ENCODE measurements at places on chromosomes 3 and 15.

- no peak for DNase-seq
Measured at GRCh38 chr3:60839246-60839645, 412.0 kb downstream of the FHIT start.

DNA sequence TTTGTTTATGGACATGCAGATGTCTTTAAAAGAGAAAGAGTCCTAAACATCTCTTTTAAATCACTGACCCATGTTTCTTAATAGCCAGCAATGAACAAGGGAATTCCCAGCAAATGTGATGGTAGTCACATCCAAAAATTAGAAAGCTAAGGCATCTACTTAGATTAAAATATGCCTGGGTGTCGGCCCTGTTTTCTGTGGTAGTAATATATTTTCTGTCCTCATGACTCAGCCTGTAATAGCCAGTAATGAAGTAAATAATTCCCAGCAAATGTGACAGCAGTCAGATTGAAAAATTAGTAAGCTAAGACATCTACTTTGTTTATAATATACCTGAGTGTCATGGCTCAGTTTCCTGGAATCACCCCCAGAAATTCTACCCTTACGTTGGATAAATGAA lies 60.6 kb upstream of the MYRIP start:
- no peak for DNase-seq

DNA sequence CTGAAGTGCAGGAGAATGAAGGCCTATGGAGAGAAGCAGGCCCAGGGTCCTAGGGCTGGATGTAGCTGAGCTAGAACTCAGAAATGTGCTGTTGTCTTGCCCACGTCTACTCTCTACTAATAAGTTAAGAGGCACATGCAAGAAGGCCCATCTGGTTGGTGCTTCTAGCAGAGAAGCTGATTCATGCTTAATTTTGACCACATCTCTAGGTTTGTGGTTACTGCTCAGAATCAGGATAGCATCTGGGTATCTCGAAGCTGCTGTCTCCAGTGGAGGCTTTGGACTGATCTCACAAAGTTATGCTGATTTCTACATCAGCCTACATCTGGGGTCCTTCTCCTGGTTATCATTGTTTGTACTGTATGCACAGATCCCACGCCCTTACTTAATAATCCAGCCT lies 87.3 kb downstream of the CACNA1D start:
- DNase-seq, result no peak

GRCh38 chr3:33047842-33048834 lies 48.8 kb downstream of the GLB1 start:
- DNase-seq, result no peak

GRCh38 chr3:138187296-138188012 lies at the start of gene ARMC8:
TSS of gene ARMC8 (plus strand) at chr3:138187301. CDS start at chr3:138187555, 254 bp downstream.
- DNase-seq, result peak; percentile 40

- no peak for DNase-seq
Measured at GRCh38 chr3:150074277-150074676, 103.6 kb upstream of the PFN2 start.

DNA sequence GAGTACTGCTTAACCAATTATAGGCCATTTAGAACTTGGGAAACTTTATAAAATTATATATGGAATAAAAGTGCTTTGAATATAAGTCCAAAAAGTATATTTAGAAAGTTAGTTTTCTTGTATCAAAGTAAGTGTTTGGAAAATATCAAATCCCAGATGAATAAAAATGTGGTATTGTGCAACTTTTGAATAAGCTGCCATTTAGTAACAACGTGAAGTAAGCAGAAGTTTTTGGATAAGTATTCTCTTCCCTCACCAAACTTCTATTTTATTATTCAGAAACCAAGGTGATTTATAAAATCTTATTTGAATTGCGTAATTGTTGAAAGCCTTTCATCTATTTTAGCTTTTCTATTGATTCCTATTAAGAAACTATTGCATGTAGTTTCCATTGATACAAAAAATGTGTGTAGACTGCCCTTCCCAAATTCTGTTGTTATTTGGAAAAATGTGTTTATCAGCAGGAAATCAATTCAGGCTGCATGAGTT lies 806.2 kb downstream of the NSUN3 start:
- DNase-seq, result no peak

- no peak for DNase-seq
Measured at GRCh38 chr3:48407542-48408099, 22.3 kb downstream of the PLXNB1 start.

DNA sequence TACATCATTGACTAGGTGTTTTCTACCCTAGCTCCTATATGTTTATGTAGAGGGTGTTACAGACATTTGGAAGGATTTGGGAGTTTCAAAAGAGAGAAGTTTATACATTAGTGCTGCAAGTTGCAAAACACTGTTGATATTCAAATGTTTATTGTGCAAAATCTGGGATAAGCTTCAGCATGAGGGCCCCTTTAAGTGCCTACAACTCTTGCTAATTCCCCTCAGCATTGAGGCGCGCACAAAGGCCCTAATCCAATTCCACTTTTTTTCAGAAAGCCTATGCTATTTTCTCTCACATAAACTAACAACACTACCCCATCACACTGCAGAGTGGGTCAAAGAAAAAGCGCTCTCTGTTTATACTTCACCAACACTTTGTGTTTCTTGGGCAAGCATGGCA lies 208.0 kb downstream of the NR2F2 start:
- DNase-seq, result no peak

DNA sequence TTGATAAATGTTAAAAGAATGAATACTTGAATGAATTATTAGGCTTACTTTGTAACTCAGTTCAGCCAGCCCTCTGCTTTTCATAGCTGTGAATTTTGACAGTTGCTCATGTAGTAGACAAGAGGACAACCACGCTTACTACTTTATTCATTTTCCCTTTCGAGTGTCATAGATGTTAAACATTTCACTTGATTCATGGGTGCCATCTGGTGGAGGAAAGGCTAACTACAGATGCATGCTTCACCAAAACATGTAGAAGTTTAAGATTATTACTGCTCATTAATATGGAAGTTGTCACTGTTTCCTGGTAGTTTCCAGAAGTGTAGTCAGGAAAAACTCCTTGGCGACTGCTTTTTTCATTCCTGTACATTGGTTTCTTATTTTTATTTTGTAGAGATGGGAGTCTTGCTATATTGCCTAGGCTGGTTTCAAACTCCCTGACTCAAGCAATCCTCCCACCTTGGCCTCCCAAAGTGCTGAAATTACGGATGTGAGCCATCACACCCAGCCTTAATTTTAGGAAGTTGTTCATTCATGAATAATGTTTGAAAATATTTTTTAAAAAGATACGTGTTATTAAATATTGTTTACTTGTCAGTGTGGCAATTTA lies 163.2 kb downstream of the B3GALNT1 start:
- DNase-seq, result no peak

- DNase-seq, result no peak
Measured at GRCh38 chr15:44261007-44261706, 27.4 kb upstream of the GOLM2 start.

DNA sequence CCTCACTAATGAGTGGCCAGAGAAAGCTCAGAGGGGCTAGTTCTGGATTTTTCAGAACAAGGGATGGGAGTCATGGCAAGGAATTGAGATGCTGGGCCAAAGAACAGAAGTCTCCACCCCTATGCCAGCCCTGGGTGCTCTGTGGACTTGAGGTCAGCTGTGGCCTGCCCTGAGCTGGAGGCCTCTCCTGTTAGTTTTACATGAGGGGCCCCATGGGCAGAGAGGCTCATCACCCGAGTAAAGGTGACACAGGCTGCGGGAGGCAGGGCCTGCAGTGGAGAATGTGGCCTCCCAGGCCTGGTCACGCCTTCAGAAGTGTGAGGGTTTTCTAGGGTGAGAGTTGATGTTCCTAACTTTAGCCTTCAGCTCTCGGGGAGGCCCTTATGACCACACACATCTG lies 44.9 kb downstream of the ABHD5 start:
- DNase-seq, result no peak

DNA sequence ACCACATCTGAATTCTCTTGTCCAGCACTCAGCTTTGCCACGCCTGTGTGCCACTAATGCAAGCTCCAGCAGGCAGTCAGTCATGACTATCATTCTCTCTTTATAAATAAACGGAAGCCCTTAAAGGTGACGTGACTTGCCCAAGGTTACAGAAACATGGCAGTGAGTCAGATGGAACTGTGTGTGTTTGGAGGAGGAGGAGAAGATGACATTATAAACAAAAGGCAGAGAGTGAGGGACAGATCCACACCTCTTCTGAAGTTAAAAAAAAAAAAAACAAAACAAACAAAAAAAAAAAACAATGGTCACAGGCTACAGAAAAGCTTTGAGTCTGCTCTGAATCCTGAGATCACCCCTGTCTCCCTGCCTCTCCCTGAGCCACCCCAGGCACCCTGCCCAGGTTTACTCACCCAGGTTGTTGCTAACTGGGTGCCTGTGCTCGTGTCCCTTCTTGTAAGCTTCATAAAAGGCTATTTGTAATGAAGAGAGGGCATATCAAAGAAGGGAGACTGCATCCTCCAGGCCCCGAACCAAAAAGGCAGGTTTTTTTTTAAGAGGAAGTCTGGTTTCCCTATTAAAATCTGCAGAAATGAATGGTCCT lies 119.7 kb upstream of the PHLDB2 start:
- no peak for DNase-seq

GRCh38 chr3:119359476-119360326 lies 65.5 kb downstream of the ARHGAP31 start:
- DNase-seq, result no peak

DNA sequence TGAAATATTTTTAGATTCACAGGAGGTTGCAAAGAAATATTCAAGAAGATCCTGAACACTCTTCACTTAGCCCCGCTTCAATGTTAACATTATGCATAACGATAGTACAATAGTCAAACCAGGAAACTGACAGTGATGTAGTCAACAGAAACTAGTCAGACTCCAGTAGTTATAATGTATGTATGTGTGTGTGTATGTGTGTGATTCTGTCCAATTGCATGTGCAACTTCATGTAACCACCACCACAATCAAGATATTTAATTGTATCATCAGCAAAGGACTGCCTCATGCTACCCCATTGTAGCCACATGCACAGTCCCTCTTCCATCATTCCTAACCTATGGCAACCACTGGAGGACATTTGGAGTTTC lies 77.9 kb downstream of the APBA2 start:
- DNase-seq, result no peak

GRCh38 chr3:58560771-58561311 lies 16.4 kb downstream of the FAM107A start:
- DNase-seq, result no peak

DNA sequence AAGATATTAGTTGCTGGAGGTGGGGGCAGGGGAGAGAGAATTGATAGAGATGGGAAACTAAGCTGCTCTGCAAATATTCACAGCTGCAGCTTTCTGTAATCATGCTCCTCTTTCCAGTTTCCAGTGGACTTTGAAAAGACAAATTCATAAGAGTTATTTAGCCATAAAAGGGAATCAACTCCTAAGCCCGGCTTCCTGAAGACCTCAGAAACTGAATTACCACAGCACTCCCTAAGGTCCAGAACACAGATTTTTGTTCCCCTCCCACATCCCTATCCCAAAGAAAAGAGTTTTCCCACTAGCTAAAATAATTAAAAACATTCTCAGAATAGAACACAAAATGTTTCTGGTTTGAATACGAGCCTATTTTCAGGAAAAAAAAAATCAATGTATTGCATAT lies 871.8 kb upstream of the NR2F2 start:
- no peak for DNase-seq

- DNase-seq, result no peak
Measured at GRCh38 chr3:126456211-126456610, 19.5 kb downstream of the ZXDC start.

DNA sequence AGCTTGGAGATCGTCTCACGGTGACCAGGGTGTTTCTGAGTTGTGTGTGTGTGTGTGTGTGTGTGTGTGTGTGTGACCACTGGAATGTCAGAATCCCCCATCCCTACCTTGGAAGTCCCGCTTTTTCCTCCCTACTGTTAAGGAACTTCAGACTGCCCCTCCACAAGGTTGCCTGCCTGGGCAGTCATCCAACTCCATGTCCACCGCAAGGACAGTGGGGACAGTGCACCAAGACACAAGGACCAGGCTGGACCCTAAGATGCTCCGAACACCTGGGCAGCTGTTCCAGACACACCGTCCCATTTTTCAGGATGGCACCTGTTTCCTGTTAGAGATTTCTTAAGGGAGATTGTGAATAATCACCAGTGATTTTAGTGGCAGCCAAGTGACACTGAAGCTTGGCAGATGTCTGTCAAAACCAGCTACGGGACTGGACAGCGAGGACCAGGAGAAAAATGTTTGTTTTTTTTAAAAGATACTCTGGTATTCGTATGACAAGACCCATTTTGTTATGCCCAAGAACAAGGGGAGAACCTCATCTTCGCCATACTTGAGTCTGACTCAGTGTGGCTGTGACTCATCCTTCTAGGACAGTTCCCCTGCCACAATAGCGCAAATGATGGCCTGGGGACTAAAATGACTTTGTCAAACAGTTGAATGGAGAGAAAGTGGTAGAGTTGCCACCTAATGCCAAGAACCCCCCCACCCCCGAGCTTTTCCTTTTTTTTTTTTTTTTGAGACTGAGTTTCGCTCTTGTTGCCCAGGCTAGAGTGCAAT lies 15.5 kb downstream of the PAQR9 start:
- no peak for DNase-seq

- no peak for DNase-seq
Measured at GRCh38 chr15:47766406-47766805, 49.1 kb downstream of the SEMA6D start.

- no peak for DNase-seq
Measured at GRCh38 chr3:174651951-174652350, 207.2 kb upstream of the NAALADL2 start.

- DNase-seq, result no peak
Measured at GRCh38 chr3:38154625-38155255, 10.6 kb upstream of the OXSR1 start.

- DNase-seq, result no peak
Measured at GRCh38 chr15:80414546-80415357, 10.6 kb downstream of the ARNT2 start.

GRCh38 chr15:28915935-28916334 lies 30.2 kb downstream of the APBA2 start:
- DNase-seq, result no peak

GRCh38 chr3:36859494-36859893 lies 85.4 kb downstream of the TRANK1 start:
- DNase-seq, result no peak

DNA sequence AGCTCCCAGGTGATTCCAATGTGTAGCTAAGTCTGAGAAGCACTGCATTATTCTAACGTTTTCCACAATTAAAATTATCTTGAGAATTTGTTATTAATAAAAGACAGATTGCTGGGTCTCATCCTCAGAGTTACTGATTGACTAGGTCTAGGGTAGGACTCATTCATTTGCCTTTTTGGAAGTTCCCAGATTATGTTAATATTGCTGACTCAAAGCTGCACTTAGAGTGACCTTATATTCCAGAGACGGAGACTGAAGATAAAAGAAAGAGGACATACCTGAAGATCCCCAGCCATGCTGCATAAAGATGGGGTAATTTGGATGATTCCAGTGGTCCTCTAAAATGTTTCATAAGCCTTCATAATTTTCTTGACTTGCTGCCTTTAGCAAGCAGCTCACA lies 81.8 kb downstream of the PLSCR2 start:
- DNase-seq, result no peak

- DNase-seq, result no peak
Measured at GRCh38 chr3:184715943-184716621, 4.2 kb upstream of the MAGEF1 start.
